ENCODE measurements at places on chromosomes 5 and 9.
A peak's percentile ranks its signal among the peaks of the same experiment; 100 is the strongest.

DNA sequence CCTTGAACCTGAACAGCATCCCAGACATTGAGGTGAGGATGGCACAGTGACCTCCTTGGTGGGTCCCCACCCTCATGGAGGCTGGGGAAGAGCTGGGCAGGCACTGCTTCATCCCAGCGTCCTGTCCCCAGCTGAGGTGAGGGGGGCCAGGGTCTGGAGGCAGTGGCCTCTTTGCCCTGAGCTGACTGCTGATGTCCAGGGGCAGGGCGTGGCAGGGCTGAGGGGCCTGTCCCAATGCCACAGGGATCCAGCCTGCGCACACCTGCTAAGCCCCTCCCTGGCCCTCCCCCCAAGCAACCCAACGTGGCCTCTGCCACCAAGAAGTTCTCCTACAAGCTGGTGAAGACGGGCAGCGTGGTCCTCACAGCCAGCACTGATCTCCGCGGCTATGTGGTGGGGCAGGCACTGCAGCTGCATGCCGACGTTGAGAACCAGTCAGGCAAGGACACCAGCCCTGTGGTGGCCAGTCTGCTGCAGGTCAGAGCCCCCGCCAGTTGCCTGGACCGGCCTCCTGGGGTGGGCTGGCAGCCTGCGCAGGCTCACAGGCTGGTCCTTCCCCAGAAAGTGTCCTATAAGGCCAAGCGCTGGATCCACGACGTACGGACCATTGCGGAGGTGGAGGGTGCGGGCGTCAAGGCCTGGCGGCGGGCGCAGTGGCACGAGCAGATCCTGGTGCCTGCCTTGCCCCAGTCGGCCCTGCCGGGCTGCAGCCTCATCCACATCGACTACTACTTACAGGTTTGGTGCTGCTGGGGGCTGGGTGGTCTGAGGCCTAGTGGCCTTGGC is 4.9 kb upstream of the EHMT1 start:
- no peak for DNase-seq

- no peak for DNase-seq
Measured at GRCh38 chr9:34387239-34387638, 10.5 kb upstream of the MYORG start.

DNA sequence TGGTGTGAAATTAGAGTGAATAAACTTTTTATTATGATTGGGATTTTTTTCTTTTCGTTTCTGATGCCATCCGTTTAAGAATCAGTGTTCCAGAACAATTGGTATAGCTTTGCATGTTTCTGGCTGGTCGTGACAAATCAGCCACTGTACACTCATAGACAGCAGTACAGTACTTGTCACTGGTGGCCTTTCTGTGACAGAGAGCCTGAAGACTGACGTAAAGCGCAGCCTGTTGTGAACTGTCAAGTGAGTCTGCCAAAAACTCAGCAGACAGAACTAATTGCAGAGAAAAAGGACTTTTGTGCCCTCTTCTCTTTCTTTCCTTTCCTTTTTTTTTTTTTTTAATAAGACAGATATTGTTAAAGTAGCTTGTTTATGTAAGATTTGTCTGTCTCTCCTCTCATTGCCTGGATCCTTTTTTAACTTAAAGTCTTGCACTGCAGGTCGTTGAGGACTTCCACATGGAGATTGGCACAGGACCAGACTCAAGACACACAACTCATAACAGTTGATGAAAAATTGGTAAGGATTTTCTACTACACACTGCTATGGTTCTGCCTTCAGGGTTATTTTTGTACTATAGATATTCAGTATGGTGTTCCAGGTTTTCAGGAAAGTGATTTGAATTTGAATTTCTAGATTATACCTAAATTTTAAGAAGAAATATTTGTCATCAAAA is 42.7 kb downstream of the NDUFS4 start:
- no peak for DNase-seq

DNA sequence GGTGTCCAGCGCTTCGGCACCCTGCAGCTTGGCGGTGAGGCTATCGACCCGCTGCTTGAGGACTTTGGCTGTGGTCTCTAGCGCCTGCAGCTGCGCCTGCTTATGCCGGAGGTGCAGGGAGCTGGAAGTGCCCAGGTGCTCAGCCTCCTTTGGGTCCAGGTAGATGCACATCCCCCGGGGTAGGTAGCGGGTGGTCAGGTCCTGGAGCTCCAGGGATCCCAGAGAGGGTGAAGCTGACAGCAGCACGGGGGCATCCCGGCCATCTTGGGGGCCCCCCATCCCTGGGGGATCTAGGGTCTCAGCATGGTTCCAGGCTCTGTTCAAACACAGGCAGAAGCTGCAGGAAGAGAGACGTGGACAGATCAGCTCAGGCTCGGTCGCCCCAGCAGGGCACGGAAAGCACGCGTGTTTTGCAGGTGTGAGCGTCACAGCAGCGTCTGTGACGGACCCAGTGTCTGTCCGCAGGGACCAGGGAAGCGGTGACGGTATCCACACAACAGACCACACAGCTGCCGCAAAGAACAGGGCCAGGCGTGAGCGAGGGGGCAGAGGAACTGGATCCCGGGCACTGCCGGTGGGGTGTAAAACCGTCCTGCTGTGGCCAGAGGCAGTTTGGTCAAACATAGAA is 17.4 kb downstream of the CCDC187 start:
- no peak for DNase-seq

DNA sequence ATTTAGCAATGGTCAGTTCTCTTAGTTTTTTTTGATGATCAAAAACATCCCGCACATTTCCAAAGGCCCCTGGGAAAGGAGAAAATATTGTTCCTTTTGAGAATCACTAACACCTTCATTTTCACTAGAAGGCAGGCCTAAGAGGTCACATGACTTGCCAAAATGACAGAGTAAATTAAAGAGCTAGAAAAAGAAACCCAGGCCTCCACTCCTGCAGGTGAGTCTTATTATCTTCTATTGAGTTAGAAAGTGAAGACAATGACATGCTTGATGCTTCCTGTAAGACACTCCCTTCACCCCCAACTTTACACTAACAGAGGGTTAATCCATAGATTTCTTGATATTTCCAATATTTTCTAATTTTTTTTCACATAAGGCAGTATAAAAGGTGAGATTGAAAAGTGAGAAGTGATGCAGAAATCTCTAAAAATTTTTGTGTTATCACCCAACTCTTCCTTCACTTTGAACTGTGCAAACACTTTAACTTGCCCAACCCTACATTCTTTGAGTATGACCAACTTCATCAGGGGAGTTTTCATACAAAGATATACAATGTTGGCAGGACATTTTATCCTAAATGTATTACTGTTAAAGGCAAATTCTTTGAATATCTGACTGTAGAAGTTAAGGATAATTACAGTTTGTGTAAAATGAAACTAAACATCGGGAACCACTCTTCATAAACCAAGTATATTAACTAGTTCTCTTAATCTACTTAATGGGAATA is 57.1 kb downstream of the SUB1 start:
- DNase-seq = no peak

DNA sequence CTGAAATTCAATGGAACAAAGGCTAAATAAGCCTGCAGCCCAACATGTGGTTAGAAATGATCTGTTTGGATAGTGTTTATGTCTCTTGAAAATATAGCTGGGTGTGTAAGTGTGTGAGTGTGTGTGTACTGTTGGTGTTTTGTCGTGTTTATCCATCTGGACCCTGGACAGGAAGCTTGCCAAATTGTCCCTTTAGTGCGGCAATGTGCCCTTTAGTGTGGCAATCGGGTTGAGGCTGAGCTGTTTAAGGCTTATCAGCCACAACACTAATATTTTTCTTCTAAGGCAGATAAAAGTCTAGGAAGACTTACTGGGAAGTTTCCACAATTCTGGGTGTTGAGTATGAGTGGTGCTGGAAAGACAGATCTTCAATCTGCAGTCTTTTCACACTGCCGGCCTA is 180.2 kb downstream of the YTHDC2 start:
- DNase-seq = no peak

- no peak for DNase-seq
Measured at GRCh38 chr5:173922527-173922926, 34.4 kb downstream of the CPEB4 start.

GRCh38 chr9:93131599-93132286 is 2.3 kb downstream of the NINJ1 start:
- no peak for DNase-seq

DNA sequence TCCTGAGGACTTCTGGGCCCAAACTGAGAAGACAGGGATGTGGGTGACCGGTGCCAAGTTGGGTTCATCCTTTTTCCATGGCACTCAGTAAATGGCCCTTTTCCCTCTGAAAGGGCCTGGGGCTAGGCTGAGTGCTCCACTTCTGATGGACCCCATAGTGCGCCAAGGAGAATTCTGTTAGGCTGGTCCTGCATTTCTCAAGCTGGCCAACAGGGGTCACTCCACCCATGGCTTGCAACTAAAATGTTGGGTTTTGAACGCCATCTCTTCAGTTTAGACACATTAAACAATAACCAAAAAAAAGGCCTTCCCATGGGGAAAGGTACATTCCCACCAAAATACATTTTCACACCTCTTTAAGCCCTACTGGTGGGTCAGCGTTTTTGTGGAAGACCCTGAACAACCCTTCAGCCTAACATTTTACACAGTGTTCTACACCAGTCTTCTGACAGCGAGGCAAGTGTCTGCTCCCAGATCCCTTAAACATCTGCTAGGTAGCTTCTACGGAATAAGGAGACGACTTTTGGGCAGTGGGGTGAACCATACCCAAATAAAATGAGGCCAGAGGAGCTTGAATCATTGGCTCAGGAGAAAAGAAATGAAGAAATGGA is 27.3 kb downstream of the CNTFR start:
- DNase-seq = no peak

DNA sequence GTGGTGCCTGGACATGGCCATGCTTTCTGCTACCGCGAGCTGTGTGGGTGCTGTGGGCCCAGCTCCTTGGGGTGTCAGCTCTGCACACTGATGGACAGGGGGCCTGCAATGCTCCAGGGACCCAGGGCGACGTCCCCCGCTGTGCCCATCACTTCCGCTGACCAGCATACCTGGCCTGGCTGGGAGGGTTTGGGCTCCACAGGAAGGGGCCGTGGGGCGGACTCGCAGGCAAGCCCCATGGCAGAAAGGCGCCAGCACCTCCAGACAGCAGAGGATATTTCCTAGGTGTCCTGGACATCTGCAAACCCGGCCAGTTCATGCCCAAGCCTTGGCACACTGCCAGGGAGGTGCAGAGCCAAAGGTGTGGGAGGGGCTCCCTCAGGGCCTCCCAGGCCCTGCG is 295.8 kb upstream of the IRX4 start:
- DNase-seq = no peak

DNA sequence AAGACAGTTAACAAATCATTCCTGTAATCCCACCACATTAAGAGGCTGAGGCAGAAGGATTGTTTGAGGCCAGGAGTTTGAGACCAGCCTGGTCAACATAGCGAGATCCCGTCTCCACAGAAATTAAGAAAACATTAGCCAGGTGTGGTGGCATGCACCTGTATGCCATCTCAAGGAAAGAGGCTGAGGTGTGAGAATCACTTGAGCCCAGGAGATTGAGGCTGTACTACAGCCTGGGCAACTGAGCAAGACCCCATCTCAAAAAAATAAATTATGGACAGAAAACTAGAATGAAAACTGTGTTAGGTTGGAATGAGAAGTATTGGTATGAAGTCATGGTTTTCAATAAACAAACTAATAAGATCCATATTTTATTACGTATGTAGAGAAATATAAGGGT is 23.0 kb upstream of the AK3 start:
- DNase-seq = no peak

DNA sequence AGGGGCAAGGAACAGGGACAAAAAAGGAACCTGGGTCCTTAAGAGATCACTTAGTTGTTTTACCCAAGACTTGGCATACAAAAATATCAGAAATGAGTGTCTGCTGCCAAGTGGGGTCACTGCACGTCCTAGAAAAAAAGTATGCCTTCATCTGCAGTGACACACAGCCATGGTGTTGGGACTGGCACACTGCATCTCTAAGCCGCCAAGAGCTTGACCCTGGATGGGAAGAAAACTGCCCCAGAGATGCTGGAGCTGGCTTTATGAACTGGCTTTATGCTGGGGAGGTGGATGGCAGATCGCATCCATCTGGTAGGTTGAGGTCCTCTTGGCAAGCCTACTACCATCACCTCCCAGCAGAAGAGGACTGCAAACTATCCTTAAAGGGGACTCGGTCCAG is 51.7 kb downstream of the IRF1 start:
- no peak for DNase-seq

- no peak for DNase-seq
Measured at GRCh38 chr9:7533376-7534090, 266.0 kb downstream of the DMAC1 start.

DNA sequence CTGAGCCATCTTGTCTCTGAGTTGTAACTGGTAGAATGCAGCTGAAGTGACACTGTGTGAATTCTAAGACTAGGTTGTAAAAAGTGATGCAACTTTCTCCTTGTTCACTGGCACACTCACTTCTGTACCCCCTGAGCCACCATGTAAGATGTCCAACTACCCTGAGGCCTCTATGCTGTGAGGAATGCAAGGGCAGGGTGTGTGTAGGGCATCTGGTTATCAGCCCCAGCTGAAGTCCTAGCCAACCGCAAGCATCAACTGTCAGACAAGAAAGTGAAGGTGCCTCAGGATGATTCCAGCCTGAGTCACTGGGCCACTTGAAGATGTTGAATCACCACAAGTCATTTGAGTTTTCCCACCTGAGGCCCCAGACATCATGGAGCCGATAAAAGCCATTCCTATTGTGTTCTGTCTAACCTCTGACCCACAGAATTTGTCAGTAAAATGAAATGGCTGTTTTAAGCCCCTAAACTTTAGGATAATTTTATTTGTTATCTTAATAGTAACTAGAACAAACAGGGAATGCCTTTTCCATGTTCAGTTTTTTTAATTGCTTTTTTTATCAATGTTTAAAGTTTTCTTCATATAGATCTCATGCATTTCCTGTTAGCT is 18.7 kb upstream of the RHOBTB3 start:
- no peak for DNase-seq

- DNase-seq = no peak
Measured at GRCh38 chr5:138351056-138351455, 1.4 kb upstream of the KDM3B start.

GRCh38 chr5:94968507-94969095 is 316.3 kb downstream of the MCTP1 start:
- no peak for DNase-seq

GRCh38 chr5:141172381-141173204 is at the start of gene PCDHB7:
Gene PCDHB7, plus strand, starts transcription at chr5:141172644. Its CDS starts 192 bp downstream, at chr5:141172836.
- DNase-seq = peak; percentile 14

DNA sequence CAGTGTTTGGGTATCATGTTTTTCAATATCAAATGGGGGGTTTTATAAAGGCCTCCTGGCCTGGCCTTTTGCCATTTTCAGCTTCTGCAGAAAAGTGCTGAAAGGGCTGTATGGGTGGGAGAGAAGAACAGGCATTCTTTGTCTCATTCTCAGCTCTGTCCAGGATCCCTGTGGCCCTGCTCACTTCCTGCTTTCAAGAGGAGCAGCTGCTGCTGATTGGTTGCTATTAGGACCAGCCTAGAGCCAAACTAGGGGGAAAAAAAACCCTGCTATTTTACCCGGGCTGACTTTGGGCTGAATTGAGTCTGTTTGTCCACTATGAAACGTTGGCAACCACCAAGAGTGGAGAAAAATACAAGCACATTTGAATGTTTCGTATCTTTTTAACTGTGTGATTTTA is 117.1 kb downstream of the CMYA5 start:
- DNase-seq = no peak
